ENCODE measurements at places on chromosomes 2 and 18. TPM values are rescaled to one million over a fixed set of nuclear protein-coding genes. Genes with fewer than 3 reads are reported as not detected.

The GCA gene
- 11.3 TPM for total RNA-seq

DNA sequence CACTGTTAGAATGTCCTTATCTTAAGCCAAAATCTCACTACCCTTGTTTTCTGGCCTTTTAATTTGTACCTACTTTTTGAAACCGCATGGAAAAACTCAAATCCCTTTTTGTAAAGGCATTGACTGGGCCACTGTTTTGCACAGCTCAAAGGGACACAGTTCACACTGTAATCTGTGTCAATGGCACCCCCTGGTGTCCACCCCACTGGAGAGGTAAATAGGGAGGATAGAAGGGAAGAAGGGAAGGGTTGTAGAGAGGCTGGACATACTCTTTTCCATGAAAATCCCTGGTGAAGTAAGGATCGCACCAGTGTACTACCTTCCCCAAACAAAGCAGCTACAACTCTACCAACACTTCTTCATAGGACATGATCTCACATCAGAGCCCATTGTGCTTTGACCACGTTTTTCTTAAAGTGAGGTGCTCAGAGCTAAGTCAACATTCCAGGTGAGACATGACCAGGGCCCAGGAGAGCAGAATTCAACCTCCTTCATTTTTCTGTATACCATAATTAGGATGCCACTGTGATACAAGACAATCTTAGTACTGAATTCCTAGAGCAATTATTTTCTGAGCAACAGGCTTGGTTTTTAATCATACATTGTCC lies 92.4 kb upstream of the RMDN2 start:
- peak; percentile 91 for DNase-seq

- DNase-seq: no peak
Observed at GRCh38 chr2:240936106-240936505, 30.0 kb downstream of the CROCC2 start.

GRCh38 chr18:56825321-56825720 lies 174.2 kb downstream of the WDR7 start:
- DNase-seq: no peak

DNA sequence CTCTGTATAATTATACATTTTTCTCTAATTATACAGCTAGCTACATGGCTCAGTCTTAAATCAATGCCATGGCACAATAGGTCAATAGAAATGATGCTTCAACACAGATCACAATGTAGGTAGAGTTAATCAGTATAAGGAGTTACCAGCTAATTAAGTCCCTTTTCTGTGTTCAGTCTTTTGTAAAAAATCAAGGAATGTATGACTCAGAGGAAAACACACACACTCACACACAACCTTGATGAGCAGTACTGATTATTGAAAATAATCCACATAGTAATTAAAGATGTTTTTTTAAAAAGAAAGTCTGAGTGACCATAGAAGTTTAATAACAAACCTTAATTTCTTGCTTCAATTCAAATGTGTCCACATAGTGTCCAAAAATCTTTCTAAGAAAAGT lies 691.3 kb downstream of the LRP1B start:
- DNase-seq: no peak

- DNase-seq: no peak
Observed at GRCh38 chr2:144592500-144593256, 72.8 kb upstream of the ZEB2 start.

DNA sequence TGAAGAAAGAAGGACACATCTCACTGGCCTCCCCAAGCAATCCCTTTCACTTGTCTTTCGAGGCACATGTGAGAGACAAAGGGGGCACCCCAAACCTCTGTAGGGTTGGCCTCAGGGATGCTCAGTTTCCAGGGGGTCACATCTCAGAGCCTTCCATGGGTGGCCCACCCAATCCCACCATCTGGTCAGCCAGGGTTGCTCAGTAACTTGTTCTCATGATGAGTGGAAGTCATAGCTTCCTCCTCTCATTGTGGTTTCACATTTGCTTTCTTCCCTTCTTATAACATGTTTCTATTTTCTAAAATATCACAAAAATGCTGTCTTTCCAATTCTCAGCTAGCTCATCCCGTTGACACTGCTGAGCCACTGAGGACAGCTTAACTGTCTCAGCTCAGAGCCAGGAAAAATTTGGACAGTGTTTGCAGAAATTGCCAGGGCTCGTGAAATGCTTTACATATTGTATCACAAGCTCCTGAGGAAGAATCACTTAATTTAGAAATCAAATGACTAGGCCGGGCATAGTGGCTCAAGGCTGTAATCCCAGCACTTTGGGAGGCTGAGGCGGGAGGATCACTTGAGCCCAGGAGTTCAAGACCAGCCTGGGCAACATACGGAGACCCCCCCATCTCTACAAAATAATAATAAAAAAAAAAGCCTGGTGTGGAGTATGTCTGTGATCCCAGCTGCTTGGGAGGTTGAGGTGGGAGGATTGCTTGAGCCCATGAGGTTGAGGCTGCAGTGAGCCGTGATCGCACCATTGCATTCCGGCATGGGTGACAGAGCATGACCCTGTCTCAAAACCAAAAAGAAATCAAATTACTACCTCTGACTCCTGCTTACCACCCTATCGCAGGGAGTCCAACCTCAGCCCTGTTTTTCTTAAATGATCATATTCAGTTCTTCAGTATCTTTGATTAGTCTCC lies 129.3 kb downstream of the PRKCE start:
- DNase-seq: no peak

DNA sequence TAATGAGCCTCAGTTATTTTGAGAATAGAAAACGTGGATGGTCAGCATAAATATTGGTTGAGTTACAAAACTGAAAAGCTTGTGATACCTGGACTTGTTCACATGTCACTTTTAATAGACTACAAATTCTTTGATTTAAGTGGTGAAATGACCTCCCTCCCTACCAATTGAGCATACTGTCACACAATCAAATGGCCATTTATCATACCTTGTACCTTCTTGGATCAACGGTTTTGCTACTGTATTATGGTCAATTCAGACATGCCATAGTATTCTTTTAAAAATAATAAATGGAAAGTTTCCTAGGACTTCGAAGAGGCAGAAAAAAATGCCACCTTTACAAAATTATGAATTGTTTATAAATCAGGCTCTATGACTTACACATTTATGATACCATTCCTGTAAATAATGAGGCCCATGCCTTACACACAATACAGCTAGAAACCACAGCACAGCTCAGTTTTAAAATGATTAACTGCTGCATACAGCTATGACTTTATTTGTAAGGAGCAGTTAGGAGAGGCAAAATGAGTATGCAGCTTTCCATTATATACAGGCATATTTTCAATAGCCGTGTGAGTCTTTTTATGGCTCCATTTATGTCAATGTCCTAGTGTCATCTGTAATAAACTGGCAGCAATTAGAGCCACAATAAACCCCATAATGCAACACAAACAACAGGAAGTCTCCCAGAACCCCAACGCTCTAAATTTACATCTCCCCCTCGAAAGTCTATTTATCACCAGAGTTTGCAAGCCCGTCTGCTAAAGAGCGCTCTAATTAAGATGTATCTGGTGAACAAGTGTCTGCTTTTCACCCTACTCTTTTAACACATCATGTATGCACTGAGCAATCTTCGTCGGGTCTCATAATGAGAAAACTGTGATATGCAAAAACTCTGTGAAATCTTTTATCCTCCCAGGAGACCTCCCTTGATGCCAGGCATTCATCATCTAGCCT lies 176.1 kb downstream of the ZNF521 start:
- no peak for DNase-seq

GRCh38 chr2:6308986-6309385 lies 556.7 kb downstream of the CMPK2 start:
- no peak for DNase-seq

GRCh38 chr2:44098050-44098449 lies 70.6 kb upstream of the PPM1B start:
- no peak for DNase-seq

- peak; percentile 67 for DNase-seq
Observed at GRCh38 chr2:162221064-162221463, 22.2 kb downstream of the FAP start.
